ENCODE measurements at places on chromosomes 6 and 20.

- DNase-seq, result no peak
These were observed 16.8 kb upstream of the FUCA2 start for GRCh38 chr6:143528164-143528811.

GRCh38 chr6:7806711-7807110, 80.8 kb downstream of the BMP6 start:
- DNase-seq, result no peak

DNA sequence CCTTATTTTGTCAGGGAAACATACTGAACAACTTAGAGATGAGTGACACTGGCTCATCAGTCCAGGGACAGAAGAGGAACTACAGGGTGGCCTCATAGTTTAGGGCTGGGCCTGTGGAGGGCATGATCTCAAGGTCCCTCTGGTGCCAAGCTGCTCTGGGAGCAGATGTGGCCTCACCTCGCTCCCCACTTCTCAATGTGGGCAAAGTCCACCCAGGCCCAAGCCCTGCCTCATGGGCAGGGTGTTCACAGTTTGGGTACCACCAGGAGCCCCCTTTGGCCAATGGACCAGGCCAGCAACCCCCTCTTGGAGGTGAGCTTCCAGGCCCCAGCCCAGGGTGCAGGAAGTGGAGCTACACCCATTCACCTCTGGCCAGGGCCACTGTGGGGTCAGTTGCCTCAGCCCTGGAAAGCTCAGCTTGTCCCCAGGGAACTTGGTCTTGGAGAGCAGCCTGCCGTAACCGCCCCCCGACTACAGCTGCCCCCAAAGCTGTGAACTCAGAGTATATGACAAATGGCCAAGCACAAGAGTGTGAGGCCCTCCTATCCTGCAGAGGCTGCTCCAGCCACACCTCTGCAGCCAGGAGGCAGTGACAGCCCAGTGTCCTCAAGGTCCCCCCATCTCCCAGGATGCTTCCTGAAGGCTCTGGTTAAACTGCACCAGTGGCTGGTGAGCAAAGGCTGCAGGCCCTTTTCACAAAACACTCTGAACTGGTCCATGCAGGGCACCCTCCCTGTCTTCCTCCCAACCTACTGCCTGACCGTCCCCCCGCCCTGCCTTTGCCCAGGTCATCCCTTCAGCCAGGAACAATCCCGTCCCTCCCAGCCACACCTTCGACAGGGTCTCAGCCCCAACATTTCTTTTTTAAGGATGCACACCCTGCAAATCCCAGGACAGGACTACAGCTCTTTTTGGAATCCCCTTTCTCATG, 3.6 kb downstream of the ADISSP start:
- DNase-seq, result no peak

DNA sequence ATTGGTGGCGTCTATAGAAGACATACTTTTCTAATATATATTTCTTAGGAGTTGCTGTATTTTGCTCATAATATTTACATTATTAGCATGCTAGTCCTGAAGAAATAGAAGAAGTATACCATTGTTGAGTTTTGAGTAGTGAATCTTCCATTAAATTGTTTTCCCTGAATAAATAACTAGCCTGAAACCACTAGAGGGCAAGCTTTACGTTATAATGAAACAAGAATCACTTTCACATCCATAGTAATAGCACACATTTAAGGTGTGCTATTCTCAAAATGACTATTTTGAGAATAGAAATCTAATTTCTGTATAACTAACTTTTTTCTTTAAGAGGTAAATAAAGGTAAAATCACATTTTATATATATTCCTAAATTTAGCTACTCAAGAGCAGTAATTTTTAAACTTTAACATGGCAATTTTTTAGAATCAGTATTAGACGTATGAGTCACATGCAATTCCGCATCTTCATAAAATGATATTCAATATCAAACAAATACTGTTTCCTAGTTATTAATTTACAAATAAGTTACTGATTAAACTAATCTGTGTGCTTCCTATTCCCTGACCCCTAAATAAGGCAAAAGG, 213.2 kb upstream of the MANEA start:
- no peak for DNase-seq

GRCh38 chr20:56626367-56627121, 2.6 kb upstream of the TFAP2C start:
- DNase-seq, result no peak

DNA sequence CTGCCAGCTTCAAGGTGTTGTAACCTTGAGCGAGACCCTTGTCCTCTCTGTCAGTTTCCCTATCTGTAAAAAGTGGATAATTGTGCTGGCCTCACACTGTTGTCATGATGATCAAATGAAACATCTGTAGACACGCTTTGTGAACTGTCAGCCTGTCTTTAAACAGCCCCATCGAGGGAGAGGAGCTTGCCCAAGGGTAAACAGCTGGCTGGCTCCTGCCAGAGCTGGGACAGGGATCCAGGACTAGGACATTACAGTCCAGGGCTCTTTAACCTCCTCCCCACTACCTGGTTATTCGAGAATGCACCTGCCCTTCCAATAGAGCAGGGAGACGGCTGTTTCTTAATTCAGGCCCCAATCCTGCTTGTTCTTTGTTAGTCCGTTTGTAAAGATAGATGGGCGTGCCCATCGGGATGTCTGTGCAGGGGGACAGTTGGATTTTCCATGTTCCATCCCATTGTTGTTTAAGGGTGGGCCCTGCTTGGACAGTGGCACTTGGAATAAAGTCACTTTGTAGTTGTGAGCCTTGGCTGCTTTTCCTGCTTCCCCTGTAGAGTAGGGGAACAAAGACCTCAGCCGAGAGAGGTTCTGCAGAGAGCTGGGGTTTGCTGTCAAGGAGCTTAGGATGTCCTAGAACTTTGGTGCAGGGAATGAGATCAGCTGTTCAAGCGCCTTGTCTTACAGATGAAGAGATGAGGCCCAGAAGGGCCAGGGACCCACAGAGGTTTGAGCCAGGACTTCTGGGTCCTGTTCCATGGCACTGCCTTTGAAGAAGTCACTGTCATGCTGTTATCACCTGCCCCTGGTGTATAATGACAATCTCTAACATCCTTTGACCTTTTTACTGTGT, 77.9 kb upstream of the MYL9 start:
- no peak for DNase-seq

DNA sequence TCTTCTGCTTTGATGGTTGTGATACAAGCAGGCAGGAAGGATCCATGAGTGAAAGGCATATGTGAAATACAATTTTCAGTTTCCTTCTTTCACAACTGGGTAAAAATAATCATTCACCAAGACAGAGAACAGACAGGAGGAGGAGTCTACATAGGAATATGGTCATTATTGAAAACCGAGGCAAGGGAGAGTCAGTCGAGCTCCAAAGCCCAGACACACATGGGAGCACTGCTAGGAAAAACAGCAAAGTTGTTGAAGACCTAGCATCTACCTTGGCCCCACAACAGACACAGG, 260.6 kb downstream of the ERMARD start:
- no peak for DNase-seq

- no peak for DNase-seq
These were observed 19.7 kb downstream of the PROCR start for GRCh38 chr20:35191419-35192117.

GRCh38 chr6:110201151-110201884, 21.1 kb downstream of the CDC40 start:
- no peak for DNase-seq

DNA sequence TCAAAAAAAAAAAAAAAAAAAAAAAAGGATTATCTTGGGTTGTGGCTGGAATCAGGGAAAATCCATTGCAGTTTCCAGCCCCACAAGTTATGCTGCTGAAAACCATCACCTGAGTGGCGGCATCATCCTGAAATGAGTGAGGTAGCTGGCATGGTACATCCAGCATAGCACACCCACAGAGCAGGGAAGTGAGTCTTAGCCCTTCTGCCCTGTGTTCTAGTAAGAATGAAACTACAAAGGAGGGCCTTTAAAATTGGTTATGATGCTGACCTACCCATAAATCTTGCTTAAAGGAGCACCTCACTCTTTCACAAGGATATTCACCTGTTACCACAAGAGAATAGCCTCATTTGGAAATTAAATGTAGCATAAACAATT, 119.2 kb downstream of the NFATC2 start:
- no peak for DNase-seq

- DNase-seq, result no peak
These were observed 242.9 kb downstream of the NRN1 start for GRCh38 chr6:5763871-5764270.

DNA sequence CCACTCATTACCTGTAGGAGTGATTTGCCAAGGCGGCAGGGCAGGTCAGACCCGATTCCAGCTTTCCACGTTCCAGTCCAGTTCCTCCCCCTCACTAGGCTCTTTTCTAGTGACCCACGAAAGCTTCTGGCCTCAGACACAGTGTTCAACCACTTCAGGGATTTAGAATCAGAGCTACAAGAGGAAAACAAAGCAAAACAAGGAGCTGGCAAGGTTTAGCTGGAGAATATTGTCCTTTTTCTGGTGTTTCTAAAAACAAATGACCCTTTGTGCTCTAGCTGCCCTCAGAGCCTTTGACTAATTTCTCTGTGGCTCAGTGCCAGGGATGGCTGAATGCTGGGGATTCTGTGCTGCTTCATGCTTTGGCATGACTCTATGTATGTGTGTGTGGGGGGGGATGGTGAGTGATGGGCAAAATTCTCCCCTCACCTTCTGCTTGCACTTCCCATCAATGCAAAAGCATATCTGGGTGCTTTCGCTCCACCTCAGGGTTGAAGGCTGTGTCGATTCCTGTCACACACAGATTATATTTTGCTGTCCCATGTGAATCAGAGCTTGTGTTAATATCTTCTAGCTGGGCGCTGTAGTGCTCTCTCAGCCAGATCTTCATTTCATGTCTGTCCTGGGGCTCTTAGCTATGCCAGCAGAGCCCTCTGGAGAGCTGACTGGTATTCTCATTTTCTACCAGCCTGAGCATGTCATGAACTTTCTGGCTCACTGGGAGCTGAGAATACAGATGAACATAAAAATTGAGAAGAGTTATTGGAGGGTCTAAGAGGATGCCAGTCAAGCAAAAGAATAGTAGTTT, 19.3 kb upstream of the NEDD9 start:
- DNase-seq, result no peak

DNA sequence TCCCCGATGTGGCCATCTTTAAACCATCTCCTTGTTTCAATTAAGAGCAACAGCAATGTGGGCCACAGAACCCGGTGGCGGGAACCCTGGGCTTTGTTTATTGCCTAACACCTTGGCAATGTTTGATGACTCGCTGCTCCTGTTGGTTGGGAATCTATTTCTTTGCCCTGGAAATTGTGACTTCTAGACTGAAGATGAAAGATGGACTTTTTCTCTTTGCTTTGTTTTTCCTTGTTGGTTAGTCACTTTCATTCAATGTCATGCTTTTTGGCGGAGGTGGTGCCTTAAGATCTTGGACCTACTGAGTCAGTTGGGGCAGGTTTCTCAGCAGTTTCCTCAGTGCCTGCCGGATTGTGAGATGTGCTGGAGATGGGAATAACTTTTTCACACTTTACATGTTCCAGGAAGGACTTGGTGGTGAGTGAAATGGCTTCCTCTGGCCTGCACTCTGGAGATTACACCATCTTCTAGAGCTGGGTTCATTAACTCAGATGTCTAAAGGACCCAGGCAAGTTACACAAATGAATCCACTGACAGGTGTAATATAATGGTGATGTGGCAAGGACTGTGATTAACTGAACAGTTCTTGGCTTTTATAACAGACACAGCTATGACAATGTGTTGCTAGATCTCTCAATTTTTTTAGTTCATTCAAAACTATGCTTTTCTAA, 56.3 kb downstream of the TSHZ2 start:
- no peak for DNase-seq

DNA sequence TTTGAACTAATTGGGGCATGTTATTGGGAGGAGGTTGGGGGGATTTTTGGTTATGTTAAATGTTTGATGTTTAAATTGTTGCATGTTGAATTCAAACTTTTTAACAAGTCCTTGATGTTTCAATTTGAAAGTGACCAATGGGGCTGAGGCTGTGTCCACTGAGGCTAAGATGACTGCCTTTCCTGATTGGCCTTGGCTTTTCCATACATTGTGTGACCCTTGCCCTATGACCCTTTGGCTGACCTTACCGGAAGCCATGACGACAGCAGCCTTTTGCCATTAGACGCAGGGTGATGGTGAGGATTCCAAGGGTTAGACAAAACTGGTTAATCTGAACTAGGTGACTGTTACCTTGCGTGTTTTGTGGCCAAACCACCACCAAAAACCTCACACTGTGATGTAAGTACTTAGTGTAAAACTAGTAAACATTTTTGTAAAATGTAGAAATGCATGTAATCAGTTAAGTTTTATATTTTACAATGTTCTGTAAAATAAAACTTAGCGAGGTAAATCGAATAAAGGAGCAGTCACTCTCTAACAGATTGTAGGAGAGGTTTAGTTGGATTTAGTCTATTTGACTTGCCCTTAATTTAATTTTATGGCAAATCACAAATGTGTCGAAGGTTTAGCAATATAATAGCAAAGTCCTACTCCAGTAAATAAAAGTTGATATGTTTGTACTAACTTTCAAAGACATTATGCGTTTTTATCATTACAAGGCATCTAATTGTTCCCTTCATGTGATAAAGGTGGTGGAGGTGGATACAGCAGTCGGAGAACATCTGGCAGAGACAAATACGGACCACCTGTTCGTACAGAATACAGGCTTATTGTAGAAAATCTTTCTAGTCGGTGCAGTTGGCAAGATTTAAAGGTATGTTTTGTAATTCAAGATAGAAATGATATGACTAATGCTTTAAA, 1.6 kb downstream of the SRSF6 start:
- no peak for DNase-seq

DNA sequence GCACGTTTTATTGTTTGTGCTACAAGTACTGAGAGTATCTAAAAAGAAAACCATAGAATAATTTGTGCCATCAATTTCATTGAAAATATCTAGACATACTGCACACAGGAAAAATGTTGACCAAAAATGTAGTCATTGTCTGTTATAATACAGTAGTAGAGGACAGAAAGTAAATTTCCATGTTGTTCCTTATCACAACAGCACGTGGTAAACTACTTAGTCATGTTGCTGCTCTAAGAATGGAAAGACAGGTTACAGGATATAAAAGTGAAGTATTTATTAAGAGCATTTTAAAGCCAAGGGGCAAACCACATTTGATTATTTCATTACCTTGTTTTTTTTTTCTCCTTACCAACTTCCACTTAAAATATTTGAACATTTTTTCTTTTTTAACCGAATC, 89.0 kb upstream of the CEP85L start:
- no peak for DNase-seq

DNA sequence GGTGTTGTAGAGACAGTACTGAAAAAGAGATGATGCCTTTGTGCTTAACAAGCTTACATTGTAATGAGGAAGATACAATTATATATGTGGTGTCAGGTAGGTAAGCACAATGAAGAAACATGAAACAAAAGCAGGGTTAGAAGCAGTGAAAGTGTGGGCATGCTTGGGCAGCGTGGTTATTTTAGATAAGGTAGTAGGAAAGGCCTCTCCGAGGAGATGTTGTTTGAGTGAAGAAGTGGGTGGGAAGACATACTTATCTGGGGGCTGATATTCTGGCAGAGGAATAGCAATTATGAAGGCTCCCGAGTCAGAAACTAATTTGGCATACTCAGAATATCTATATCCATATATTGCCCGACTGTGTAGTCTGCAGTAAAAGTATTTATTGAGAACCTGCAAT, 4.7 kb downstream of the CDKAL1 start:
- no peak for DNase-seq

GRCh38 chr20:34582911-34583310, 24.4 kb downstream of the MAP1LC3A start:
- no peak for DNase-seq

- DNase-seq, result no peak
These were observed 73.0 kb upstream of the NHSL1 start for GRCh38 chr6:138572167-138572875.
